NCI-H460 (cell line): ENCODE measurements at places on chromosomes 3 and 15. TPM values are rescaled to one million over a fixed set of nuclear protein-coding genes. Genes with fewer than 3 reads are reported as not detected.

GRCh38 chr3:32819551-32820348 is 2.0 kb downstream of the TRIM71 start:
- no peak for DNase-seq

GRCh38 chr3:25589783-25590258 is 74.9 kb downstream of the TOP2B start:
- no peak for DNase-seq

DNA sequence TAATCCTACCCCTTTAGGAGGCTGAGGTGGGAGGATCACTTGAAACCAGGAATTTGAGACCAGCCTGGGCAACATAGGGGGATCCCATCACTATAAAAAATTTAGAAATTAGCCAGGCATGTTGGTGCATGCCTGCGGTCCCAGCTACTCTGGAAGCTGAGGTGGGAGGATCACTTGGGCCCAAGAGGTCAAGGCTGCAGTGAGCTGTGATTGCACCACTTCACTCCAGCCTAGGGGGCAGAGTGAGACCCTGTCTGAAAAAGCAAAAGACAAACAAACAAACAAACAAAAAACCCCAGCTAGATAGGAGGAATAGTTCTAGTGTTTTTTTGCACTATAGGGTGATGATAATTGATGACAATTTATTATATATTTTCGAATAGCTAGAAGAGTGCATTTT is 70.6 kb upstream of the CHRNB4 start:
- no peak for DNase-seq

DNA sequence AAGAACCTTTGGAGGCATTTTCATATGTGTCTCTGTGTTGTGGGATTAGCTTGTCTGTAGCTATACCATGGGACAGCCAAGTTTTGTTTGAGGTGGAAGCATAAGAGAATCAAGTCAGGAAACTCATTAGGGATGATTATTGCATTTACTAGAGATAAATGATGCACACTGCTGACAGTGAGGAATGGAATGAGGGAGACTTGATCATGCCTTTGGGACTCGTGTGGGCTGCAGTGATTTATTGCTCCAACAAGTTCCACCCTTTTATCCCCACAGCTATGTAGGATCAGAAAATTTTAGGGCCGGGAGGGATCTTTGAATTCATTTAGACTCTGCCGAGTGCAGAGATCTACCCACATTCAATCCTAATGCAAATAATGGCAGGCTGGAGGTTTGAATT is 16.3 kb downstream of the ZNF385D start:
- no peak for DNase-seq

DNA sequence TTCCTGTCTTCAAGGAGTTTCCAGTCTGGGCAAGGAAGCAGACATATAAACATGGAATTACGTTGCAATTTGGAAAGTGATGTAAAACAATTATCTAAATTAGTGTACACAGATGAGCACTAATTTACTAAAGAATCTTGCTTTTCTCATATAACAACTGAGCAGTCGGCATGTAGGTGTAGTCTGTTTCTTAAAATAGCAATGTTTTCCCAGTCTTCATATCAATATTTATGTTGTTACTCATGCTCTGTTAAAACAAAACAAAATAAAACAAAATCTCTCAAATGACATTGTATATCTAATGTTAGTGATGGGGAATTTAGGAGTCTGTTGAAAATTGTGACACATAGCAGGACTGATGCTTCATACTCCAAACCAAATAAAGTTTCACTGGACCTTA is 75.6 kb downstream of the SAMMSON start:
- no peak for DNase-seq

GRCh38 chr3:112004669-112005068 is 5.9 kb downstream of the TAGLN3 start:
- no peak for DNase-seq

- DNase-seq, result peak; percentile 33
These were observed 39.4 kb upstream of the SMAD3 start for GRCh38 chr15:67025719-67026609.

- no peak for DNase-seq
These were observed 131.2 kb downstream of the RBMS3 start for GRCh38 chr3:29412110-29412509.

DNA sequence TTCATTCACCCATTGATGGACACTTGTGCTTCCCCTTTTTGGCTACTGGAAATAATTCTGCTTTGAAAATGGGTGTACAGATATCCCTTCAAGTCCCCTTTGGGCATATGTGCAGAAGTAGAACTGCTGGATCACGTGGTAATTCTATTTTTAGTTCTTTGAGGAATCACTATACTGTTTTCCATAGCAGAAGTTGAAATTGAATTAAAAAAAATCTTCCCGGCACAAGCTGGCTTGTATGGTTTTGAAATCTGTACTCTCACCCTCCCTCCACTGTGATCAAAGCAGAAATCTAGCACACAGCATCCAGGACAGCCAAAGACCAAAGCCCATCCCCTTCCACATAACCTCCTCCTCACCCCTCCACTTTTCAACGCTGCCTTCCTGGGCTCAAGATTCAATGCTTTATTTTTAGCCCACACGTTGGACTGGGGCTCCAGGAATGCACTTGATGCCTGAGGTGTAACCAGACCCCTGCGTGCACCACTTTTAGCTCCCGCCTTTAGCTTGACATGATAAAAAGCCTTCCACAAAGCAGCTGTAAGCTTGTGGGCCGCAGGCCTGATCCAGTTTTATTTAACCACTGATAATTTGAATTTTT is 29.9 kb downstream of the TMEM40 start:
- DNase-seq, result no peak

DNA sequence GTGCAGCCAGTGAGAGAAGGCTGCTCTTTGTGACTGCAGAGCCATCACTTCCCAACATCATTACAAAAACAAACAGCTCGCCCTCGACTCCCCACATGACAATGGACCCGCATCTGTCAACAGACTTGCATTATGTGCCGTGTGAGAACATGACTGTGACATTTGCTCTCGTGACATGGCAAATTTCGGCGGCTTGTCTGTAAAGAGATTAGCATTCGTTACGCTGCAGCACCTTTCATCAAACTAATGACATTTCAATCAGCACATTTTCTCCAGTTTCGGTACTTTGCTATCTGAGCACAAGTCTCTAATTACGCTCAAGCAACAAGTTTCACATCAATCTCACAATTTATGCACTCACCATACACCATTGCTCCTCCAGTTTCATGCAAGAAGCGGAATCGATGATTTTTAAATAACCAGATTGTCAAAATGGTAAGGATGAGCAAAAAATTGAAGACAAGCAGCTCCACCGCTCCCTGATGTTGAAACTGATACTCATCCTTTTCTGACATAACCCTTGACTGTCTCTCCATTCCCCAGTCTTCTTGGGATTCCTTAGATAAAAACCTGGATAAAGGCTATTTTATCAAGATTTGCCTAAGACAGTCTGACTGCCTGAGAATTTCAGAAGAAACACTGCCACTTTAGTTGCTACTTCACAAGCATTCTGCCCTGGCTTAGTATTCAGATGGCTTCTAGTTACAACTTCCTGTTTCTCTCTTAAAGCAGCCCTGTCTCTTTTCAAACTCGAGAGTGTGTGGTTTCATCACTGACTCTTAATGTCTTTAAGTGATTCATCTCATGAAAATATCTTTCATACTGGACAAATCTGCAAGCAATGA is at the start of gene SLC9A9:
Gene SLC9A9, minus strand, starts transcription at position 682 of the 845 bp plus-strand sequence. Its CDS starts 146 bp downstream, at position 536.
- DNase-seq, result peak; percentile 18

- DNase-seq, result no peak
These were observed 549.0 kb downstream of the IGSF11 start for GRCh38 chr3:118485693-118486092.

DNA sequence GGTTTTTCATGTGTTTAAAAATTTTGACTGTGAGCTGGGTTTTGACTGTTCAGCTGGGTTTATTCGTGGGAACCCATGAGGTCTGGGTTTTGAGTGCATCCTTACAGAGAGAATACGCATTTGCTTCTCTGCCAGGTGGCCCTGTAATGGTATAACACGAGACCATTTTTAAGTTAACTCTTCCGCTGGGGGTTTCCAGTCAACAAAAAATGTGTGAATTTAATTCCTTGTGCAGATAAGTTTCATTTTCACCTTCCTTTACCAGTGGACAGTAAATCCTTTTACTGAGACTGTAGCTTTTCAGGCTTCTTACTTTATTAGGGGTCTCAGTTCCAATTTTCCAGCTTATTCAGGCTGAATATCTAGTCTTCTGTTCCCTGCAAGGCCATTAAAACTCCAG is 149.6 kb downstream of the OPA1 start:
- no peak for DNase-seq

DNA sequence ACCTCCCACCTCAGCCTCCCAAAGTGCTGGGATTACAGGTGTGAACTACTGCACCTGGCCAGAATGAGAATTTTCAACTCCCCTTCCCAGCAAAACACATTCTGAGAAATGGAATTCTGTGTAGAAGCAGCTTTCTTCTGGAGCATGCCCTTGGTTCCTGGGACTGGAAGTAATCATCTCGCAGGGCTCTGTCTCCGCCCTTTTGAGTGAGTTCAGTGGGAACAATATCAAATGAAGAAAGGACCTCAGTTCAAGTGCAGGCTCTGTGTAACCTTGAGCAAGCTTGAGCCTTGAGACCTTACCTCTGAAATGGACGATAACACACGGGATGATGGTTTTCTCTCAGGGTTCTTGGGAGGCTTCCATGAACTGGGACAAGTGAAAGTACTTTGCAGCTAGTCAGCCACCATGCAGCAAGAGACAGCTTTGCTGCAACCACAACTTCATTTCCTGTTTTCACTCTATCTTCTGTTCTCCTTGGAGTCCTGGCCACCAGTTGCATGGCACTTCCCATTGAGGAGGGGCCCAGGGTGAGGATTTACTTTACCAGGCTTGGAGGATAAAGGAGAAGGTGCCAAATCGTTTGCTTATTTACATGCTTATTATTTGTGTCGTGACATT is 35.7 kb upstream of the IGF1R start:
- DNase-seq, result no peak

DNA sequence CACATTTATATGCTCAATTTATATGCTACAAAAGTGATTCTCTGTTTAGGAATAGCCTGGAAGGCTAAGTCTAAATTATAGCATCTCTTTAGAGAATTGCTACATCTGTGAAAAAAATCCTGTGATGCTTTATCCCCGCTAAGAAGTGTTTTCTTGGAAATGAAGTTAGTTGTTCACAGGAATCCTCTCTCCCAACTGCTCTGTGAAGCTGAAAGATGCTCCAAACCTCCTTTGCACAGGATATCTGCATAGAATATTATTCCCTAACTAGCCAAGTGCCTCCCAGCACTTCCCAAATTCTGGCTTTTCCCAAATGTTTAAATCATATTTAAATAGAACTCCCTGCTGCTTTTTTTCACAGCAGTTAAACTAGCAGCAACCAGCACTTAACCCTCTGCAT is 132.2 kb downstream of the SRGAP3 start:
- no peak for DNase-seq

GRCh38 chr3:21944251-21944650 is 193.2 kb upstream of the ZNF385D start:
- no peak for DNase-seq

DNA sequence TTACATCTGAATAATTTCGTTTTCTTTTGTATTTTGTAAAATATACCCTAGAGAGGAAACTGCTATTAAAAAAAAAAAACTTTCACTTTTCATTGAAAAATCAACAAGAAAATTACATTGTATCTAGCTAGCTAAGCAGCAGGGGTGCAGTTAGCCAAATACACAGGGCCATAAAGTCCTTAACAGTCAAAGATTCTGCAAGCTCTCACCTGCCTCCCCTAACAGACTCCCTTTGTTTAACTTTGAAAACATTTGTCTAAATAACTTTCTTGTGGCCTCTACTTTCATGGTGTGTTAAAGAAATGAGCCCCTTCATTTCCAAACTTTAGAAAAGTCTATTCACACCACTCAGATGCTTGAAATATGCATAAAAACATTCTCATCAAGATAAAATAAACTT is 23.3 kb downstream of the CBLB start:
- DNase-seq, result no peak

DNA sequence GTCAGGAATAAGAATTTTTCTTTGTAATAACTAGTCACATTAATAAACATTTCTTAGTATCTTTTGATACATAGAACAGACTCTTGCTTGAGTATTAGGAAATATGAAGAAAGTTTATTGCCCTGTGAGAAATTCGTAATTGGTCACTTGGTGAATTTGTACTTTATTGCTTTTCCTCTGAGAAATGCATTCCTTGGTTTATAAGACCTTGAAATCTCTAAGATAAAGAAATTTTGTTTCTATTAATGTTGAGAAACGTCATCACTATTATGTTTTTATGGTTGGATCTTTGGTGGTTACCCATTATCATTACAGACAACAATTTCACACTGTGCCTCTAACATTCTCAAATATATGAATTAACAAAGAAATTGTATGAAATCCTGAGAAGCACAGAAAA is 652.0 kb upstream of the NECTIN3 start:
- no peak for DNase-seq

DNA sequence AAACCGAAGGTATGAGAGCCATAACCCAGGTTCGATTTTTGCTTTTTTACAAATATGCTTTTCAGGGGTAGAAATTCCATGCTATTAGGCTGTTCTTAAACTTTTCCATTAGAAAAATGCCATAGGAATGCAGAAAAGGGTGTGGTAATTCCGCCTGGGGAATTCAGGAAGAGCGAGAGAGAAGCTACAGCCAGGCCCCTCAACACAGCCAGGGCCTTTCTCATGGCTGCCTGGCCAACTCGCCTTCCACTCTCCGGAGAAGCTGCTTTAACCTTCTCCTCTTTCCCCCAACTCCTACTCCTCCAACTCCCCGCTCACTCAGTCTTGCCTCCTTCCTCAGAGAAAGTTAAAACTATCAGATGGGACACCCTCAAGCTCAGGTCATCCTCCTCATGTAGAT is 9.1 kb upstream of the TICRR start:
- DNase-seq, result no peak

- no peak for DNase-seq
These were observed 51.2 kb upstream of the PHLDB2 start for GRCh38 chr3:111807826-111808225.

- no peak for DNase-seq
These were observed 20.1 kb upstream of the MAGEF1 start for GRCh38 chr3:184731786-184732537.

NPAP1 gene
- not detected in 2 replicates for total RNA-seq

CFAP91 gene
- not detected in 2 replicates for total RNA-seq

MAP6D1 gene
- total RNA-seq, result 0.72 and 0.84 TPM in 2 replicates

FAM107A gene
- 0.05 TPM in 1 of 2 replicates, not detected in the other for total RNA-seq

CCR8 gene
- total RNA-seq, result not detected in 2 replicates

RARRES1 gene
- total RNA-seq, result not detected in 2 replicates

SNX33 gene
- 8.2 and 10.0 TPM in 2 replicates for total RNA-seq

PCSK6 gene
- total RNA-seq, result 20.2 and 22.4 TPM in 2 replicates

OR5K2 gene
- total RNA-seq, result not detected in 2 replicates
